ENCODE measurements at places on chromosomes 1 and 21.

DNA sequence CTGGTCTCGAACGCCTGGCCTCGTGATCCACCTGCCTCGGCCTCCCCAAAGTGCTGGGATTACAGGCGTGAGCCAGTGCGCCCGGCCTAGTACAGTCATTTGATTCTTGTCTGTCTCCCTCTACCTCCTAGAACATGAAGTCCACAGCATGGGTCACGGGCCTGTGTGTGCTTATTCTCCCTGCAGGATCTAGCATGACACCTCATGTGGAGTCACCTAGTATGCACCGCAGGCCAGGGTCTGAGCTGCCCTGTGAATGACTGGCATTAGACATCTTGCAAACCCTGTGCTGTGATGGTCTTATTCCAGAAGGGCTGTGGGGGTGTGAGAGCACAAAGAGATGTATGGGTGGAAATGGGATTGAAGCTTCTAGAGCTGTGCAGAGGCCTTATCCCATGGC lies 133.2 kb downstream of the GALNT2 start:
- DNase-seq, result no peak

- no peak for DNase-seq
Measured at GRCh38 chr1:228809621-228810394, 74.5 kb downstream of the RHOU start.

GRCh38 chr1:78275456-78275855 lies 215.3 kb upstream of the PTGFR start:
- DNase-seq, result peak; percentile 49

- DNase-seq, result no peak
Measured at GRCh38 chr1:192530254-192530653, 45.3 kb upstream of the RGS1 start.

DNA sequence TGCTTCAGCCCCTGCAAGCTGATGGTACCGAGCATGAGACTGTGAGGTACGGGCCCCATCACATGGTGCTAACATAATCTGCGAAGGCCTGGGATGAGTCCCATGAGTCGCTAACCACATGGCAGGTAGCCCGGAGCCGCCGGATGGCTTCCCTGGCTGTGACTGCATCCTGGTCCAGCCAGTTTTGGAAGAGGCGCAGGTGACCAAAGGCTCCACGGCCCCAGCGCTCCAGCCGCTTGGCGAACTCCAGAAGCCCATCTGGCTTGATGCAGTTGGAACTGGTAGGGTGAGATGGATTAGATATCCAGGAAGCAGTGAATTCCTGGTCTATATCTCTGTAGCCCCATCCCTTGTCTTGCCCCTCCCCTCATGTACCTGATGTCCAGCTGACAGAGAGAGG lies 24.6 kb downstream of the LRRC41 start:
- peak; percentile 50 for DNase-seq

DNA sequence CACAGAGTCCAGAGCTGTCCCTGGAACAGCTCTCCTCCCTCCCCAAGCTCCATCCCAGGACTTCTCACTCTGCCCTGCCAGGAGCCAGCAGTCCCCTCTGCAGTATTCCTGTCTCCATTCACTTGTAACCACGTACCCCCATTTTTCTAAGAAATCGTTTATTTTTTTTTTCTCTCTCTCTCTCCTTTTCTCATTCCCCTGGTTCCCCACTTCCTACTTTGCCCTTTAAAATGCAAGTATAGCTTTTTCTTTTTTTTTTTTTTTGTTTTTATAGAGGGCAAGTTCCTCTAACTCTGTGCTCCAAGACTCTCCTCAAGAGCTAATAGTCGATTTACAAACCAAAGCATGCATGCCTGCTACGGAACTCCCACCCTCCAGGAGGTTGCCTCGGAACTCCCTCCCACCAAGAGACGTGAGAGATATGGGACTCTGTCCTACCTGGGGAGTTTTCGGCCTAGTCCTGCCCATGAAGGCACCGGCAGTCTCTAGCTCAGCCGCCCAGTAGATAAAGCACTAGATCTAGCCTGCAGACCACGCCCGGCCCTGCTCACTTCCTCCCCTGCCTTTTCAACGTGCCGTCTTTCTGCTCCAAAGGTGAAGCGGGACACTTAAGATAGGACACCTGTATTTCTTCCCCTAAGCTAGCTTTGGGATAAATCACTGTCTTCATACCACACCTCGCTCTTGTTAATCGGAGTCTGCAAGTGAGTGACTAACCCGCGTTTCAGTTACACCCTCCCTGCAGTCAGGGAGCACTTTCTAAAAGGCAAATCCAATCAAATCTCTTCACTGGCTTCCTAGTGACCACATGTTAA lies 27.7 kb downstream of the TNFRSF9 start:
- DNase-seq, result no peak

GRCh38 chr1:54835970-54836369 lies 34.8 kb upstream of the TTC22 start:
- no peak for DNase-seq

GRCh38 chr1:185581020-185581419 lies 153.2 kb upstream of the HMCN1 start:
- no peak for DNase-seq

GRCh38 chr1:207882692-207883091 lies 28.2 kb downstream of the CD34 start:
- DNase-seq, result no peak

DNA sequence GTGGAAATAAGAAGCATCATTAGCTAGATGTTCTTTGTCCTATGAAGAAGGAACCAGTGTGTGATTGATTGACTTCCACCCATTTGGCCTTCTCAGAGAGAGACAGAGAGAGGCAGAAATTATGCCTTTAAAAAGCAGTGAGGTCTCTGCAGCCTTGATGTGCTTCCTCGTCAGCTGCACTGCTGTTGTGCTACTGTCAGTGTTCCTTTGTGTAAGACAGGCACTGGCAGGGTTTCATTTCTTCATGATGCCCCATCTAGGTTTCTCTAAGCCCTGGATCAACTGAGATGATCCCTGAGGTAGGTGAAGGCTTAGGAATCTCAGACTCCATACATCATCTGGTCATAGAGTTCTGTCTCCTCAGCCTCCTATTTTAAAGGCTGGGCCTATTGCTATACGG lies 34.9 kb downstream of the GPR3 start:
- DNase-seq, result no peak

DNA sequence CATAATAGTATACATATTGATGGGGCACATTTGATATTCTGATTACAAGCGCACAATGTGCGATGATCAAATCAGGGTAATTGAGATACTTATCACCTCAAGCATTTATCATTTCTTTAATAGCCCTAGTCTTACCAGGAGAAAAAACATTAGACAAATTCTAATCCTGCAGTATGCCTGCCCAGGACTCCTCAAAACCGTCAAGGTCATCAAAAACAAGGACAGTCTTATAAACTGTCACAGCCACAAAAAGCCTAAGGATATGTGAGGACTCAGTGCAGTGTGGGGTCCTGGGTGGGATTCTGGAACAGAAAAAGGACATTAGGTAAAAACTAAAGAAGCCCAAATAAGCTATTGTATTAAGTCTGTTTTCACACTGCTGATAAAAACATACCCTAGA lies 19.1 kb downstream of the CAPN9 start:
- no peak for DNase-seq

DNA sequence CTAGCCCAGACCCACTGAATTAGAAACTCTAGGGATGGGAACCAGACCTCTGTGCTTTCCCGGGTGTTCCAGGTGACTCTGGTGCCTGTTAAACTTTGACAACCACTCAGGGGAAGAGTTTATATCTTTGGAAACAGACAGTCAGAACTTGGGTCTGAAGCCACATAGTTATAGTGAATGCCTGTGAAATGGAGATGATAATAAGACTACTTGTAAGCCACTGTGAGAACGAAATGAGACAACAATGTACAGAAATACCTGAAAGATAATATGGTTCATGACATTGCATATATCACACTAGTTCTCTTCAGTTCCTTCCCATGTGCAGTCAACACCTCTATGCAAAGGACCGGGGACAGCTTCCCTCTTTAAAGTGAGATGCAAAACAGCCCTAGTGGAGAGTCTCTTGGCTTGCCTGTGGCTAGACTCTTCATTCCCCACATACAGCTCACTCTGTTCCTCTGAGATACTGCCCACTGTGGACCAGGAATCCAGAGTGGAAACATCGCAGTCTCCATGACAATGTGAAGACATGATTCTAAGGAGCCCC lies 287.5 kb downstream of the ASTN1 start:
- DNase-seq, result no peak

DNA sequence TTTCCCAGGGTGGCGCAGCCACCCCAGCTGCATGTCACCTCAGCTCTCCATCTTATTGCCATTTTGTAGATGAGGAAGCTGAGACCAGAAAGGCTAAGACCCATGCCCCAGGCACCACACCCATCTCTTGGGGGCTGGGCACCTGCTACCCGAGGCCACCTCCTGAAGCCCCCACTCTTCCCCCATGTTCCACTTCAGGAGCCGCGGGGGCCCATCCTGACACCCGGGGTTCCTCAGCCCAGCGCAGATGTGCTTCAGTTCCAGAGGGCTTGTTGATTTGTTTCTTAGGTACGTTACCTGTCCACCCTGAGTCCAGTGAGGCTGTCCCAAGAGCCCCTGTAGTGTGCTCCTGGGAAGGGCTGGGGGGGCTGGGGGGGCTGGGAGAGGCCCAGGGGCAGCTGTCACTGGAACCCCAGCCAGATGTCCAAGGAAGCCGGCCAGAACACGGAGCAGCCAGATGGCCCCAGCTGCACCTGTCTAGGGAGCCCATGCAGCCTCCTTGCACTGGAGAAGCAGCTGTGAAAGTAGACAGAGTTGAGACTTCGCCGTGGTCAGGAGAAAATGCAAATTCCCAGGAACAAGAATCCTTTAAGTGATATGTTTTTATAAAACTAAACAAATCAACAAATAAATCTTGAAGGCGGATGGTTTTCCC lies 17.1 kb upstream of the CCDC27 start:
- DNase-seq, result no peak

- DNase-seq, result no peak
Measured at GRCh38 chr1:87512431-87512830, 183.8 kb downstream of the LMO4 start.

DNA sequence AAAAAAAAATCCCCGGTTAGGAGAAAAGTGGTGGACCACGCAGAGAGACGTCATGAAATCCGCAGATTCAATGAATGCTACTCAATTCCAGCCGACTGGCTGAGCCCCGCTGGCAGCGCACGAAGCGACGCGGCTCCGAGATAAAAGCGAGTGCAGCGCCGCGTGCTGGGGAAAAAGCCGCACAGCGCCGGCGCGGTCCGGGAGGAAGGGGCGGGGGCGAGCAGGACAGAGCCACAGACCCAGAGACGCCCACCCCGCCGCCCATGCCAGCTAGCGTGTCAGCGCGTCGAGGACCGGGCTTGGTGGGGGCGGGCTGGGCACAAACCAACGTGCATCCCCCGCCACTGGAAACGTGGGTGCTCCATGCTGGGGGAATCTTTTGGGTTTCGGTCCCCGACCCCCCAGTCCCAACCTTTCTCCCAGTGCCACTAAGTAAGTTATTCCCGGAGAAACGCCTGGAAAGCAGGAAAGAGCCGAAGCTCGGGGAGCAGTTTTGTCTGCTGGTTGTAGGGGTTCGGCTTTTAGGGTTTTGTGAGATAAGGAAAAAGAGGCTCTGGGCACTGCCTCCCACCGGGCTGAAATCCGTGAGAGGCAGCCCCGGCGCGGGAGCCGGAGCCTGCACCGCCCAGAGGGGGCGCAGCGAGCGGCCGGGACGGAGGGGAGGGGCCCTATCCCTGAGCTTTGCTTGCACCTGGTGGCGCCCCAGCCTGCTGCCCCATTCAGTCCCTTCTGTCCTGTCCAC lies at the start of gene KCNJ6:
TSS of gene KCNJ6 (minus strand) at position 148 of the 742 bp plus-strand sequence. CDS start 75,775 bp downstream, outside the sequence.
- peak; percentile 88 for DNase-seq

GRCh38 chr1:230994860-230995259 lies 16.0 kb downstream of the ARV1 start:
- no peak for DNase-seq

DNA sequence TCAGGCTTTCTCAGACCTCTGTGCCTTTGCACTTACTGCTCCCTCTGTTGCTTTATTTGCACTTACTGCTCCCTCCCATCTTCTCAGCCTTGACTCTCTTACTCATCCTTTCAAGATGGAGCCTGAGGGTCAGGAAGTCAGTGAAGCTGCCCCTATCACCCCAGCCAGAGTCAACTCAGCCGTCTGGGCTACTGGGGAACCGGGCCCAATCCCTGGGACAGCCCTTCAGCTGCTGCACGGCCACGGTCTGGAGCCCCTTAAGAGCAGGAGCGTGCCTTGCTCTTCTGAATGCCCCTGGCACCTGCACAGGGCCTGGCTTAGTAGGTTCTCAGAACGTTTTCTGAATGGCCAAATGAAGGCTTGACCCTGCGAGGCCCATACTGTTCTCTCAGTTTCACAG lies 244.4 kb downstream of the FOXD2 start:
- no peak for DNase-seq

DNA sequence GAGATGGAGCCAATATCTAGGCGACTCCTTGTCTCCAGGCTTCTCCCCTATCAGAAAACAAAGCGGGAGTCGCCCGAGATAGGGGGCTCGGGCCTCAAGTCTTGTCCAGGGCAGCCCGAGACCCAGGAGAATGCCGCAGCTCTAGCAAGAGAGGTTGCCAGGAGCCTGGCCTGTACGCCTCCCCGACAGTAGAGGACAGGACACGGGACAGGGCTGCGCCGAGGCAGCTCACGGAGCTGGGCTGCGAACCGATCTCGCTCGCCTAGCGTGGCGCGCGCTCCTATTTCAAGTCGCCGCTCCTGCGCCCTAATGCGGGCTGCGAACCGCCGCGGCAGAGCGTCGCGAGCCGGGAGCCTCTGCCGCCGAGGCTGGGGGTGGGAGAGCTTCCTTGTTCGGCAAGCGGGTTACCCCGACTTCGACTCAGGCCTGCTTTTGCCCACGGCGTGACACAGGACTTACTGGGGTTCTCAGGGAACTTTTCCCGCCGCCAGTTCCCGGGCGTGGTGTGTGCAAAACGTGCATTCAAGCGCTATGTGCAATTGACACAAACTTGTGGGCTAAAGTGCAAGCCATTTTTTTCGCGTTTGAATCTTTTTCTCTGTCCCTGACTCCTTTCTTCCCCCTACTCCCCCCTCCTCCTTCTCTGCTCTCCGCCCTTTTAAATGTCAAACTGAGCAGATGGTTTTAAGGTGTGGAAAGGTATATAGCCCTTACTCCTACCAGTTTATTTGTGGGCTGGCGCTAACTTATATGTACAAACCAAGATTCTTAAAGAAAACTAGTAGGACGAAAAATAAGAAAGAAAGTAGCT lies 2.4 kb upstream of the PROX1 start:
- peak; percentile 31 for DNase-seq

DNA sequence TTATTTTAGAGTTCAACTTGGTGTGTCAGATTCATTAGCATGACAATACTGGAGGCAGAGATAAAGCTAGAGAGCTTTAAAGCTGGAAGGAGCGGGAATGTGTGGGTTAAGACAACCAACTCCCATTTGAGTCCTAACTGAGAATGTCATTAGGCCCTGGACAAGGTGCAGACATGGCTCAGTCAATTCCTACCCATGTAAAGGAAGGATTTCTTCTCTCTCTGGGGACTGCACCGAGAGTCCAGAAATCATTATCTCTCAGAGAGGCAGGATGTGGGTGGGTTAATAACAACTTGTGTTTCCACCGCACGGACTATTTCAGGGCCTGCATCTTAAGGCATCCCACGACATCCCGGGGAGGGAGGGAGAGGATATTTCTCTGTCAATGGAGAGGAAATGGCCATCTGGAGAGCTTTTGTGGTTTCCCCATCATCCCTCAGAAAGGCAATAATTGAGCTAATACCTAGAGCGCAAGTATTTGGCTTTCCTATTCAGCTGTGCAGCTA lies 46.7 kb upstream of the SARS1 start:
- peak; percentile 42 for DNase-seq

Measured in astrocyte of the hippocampus (primary cell).